ENCODE measurements at places on chromosomes 16 and 17.

DNA sequence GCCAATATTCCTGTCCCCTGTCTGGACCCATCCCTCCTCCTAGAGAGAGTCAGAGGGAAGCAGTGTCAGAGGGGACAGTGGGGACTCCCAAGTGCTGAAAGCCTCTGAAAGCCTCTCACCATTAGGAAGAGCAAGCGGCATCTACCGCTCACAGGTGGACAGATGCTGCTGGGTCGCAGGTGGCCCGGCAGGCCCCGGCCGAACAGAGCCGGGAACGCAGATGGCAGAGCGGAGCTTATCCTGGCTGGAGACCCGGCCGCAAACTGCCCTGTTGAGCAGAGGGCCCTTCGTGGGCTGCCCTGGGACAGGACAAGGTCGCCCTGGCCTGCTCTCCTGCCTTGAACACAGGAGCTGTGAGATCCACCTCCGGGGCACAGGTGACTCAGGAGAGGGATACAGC, 23.0 kb upstream of the NAT9 start:
- no peak for DNase-seq

DNA sequence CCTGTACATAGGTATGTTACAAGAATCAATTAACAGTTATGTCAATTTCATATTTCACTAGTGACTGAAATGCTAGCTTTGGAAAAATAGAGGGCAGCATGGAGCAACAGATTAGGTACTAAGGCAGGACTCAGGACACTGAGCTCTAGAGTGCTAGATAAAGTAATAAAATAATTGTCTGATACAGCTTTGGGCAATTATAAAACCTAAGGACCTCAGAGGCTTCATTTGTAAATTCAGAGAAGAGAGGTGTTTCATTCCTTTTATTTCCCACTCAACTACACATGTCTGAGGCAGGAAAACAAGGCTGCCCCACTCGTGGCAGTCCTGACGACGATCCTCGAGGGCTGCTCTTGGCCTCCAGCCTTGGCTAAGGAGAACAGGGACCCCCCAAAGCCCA, 81.5 kb downstream of the CA4 start:
- no peak for DNase-seq

- no peak for DNase-seq
Measured at GRCh38 chr17:39080421-39081078, 70.9 kb downstream of the PLXDC1 start.

- no peak for DNase-seq
Measured at GRCh38 chr17:17957584-17957916, 14.7 kb downstream of the TOM1L2 start.

DNA sequence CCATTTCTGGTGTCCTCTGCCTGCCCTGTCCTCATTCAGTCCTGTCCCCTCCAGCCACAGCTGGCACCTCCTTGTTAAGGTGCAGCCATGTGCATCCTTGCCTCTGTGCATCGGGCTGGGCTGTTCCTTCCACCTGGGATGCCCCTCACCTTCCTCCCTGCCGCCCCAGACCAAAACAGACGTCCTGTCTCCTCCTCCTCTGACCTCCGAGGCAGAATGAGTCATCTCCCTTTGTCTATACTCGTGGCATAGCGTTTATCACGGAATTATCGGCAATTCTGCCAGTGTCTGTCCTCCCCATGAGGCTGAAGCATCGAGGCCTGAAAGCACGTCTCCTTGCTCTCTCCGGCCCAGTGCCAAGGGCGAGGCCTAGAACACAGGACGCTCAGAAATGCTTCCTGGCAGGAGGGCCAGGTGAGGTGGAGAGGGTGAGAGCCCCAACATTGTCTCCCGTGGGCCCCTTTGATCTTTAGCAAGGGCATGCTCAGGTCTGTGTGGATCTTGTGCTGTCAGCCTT, 4.6 kb downstream of the RAI1 start:
- DNase-seq: no peak

GRCh38 chr17:32894245-32894644, 17.3 kb upstream of the MYO1D start:
- no peak for DNase-seq

GRCh38 chr17:58121925-58122324, 26.3 kb upstream of the OR4D1 start:
- DNase-seq: no peak

DNA sequence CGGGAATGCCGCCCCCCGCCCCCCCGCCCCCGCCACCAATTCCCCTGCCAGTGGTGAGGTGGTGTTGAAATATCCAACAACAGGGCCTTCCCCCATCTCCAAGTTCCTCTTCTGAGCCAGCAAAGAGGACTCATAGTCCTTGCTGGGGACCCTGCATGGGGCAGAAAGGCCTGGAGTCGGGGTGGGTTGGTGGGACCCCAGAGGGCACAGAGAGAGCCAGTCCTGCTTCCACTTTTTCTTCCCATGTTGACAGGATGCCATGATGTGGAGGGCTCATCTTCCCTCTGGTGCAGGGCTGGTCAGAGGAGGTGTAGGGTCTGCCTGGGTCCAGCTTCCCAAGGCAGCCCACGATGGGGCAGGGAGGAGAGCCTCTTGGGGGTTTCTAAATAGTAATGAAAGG, 49.0 kb upstream of the PIK3R6 start:
- no peak for DNase-seq

DNA sequence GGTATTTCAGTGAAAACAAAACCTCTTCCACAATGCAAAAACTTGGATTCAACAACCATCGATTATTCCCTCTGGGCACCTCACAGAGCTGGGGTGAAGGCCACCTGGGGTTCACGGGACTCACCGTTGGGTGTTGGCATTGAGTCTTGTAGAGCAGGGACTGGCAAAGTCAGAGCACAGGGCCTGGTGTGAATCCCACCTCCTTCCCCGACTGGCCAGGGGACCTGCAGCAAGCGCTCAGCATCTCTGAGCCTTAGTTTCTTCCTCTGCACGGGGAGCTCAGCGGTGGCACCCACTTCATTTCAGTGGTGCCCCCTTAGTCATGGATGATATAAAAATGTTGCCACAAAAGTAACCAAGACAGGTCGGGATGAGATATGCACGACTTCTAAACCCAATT, 100.4 kb downstream of the METRNL start:
- no peak for DNase-seq

GRCh38 chr17:40341808-40342503, 22.6 kb downstream of the GJD3 start:
- no peak for DNase-seq

GRCh38 chr16:20678242-20678641, 19.2 kb downstream of the ACSM1 start:
- no peak for DNase-seq

- DNase-seq: no peak
Measured at GRCh38 chr17:3747805-3748204, 24.1 kb downstream of the HASPIN start.

DNA sequence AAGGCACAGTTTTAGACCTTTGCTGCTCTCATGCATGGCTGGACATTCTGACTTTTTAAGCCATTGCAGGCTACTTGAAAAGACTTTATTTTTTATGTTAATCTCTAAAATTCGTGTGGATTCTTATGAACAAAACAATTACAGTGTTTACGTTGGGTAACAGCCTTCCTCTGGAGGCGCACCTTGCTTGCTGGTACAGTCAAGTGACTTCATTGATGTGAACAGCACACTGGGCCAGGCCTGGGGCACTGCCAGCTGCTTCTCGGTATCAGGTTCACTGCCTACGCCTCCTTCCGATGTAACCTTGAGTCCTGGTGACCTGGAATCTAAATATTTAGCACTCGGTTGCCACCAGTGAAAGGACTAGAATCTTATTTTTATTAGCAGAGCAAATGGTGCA, 27.8 kb downstream of the MARCHF10 start:
- DNase-seq: no peak

DNA sequence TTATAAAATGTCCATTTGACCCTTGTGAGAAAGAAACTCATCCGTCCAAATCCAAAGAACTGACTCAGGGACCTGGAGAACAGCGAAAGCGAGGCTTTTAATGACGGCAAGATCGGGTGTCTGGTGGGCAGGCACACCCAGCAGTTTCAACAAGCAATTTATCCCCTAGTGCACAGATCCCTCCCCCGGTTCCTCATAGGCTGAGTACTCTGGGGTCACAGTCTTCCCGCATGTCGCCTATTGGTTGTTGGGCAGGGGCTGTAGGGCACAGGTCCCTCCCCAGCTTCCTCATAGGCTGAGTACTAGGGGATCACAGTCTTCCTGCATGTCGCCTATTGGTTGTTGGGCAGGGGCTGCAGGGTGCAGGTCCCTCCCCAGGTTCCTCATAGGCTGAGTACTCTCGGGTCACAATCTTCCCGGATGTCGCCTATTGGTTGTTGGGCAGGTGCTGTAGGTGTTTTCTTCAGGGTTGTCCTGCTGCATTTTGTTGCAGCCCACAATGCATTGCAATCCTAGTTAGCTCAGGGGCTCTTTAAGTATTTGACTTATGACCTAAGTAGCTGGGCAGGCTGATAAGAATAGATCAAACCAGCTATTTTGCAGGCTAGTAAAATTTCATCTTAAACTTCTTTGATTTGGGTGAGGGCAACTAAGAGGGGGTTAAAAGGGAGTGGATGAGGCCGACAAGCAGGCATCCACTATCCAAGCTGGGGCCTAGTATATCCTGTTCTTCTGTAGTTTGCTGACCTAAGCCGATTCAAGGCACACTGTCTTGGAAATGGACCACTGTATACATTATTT, 3.6 kb upstream of the UTS2R start:
- DNase-seq: no peak

GRCh38 chr17:65097110-65097509, 40.1 kb upstream of the RGS9 start:
- DNase-seq: no peak

DNA sequence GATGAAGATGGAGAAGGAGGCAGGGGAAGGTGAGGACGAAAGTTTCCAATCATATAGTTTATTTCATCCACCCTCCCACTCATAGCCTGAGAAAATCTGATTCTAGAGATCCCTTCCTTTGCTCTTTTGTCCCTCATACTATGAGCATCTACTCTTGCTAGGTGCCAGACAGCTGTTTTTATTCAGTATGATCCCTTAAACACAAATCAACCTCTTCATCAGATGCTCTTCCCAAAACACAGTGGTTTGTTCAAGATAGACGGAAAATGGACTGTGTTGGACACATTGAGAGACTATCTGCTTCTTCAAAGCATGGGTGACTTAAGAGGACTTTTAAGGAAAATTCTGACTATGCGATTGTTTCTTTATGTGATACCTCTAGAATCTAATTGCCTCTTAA, 49.4 kb upstream of the XYLT1 start:
- no peak for DNase-seq

DNA sequence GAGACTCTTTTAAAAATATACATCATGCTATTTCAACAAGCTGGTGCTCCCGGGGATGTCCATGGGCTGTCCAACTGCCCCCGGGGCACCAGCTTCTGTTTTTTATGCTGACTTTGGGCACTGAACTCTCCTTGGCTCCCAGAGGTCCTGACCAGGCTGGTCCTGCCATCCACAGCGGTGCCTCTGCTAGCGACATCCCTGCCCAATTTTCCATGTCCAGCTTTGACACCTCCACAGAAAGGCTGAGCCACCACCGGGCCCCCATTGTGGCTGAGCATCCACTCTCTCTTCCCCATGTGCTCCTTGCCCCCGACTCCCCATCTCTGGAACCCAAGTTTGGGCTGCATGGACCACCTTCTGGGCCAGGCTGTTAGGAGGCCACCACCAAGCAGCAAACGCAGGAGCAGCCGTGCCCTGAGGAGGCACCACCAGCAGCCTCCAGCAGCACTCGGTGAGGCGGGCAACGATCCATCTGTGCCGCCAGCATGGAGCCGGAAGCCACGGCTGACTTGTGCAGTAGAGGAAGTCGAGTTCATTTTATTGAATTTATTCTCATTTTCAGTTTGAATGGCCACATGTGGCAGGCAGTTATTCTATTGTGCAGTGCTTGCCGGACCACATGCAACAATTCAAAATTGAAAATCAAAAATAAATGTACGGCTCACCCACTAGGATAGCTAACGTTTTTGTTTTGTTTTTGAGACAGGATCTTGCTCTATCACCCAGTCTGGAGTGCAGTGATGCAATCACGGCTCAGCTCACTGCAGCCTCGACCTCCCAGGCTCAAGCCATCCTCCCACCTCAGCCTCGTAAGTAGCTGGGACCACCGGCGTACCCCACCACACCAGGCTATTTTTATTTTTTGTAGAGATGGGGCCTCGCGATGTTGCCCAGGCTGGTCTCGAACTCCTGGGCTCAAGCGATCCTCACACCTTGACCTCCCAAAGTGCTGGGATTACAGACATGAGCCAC, 2.8 kb upstream of the MEAK7 start:
- no peak for DNase-seq

DNA sequence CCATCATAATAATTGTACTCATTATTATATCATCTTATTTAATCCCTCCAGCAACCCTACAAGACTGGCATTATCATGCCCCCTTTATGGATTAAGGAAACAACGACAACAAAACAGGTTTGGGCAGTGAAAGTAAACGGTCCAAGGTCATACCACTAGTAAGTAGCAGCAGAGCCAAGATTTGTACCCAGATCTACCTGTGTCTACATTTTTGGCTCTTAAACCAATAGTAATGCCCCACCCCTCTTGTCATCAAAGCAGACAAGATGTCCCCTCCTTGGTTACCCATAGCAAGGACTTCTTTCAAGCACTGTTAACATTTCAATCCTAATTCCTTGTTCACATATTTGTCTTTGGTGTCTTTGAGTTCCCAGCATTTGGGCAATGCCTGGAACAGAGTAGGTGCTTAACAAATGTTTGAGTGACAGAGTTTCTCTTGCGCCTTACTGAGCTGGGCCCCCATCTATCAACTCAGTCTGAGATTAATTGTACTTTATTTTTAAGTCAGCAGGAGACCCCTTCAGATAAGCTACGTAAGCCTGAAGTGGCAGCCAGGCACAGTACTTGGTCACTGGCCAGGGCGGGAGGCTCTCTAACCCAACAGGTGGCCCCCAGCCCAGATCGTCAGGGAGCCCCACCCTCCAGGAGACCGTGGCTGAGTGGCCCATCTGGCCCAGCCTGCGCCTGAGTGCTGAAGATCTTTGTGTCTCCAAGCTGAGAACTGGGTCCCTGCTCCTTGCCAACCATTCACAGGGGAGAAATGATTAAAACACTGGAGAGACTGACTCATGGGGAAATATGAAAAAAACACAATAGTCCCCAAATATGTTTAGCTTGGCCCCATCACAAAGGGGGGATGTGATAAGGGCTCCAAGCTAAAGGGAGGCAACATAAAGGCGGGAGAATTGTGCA, 75.8 kb downstream of the AXIN2 start:
- no peak for DNase-seq

All from activated naive CD4-positive, alpha-beta T cell treated with anti-CD3 and anti-CD28 coated beads, Interleukin-2, amount 50 U/mL, for 16 hours (primary cell).